ENCODE measurements at places on chromosomes 7 and 10. TPM values are rescaled to one million over a fixed set of nuclear protein-coding genes. Genes with fewer than 3 reads are reported as not detected.

GRCh38 chr10:48594371-48594770, 10.5 kb downstream of the ARHGAP22 start:
- no peak for DNase-seq

CALML3 gene
- not detected for total RNA-seq

PON1 gene
- total RNA-seq: not detected

HTR5A gene
- not detected for total RNA-seq

ATG9B gene
- total RNA-seq: 7.1 TPM

CALHM3 gene
- total RNA-seq: not detected

GRCh38 chr10:84587789-84588188, 259.4 kb downstream of the CCSER2 start:
- DNase-seq: no peak

NCF1 gene
- total RNA-seq: 0.18 TPM

GRCh38 chr7:104228442-104228841, 20.6 kb upstream of the ORC5 start:
- DNase-seq: no peak

DNA sequence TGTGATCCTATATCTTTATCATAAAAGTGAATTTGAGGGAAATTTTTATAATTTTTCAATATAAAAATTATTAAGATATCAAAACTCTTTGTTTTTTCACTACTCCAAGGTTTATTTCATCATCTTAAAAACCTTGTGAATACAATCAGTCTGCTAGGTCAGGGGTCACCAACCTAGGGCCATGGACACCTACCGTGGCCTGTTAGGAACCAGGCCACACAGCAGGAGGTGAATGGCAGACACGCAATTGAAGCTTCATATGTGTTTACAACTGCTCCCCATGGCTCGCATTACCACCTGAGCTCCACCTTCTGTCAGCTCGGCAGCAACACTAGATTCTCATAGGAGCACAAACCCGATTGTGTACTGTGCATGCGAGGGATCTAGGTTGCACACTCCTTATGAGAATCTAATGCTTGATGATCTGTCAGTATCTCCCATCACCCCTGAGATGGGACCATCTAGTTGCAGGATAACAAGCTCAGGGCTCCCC, 271.2 kb upstream of the C7orf33 start:
- no peak for DNase-seq

DNA sequence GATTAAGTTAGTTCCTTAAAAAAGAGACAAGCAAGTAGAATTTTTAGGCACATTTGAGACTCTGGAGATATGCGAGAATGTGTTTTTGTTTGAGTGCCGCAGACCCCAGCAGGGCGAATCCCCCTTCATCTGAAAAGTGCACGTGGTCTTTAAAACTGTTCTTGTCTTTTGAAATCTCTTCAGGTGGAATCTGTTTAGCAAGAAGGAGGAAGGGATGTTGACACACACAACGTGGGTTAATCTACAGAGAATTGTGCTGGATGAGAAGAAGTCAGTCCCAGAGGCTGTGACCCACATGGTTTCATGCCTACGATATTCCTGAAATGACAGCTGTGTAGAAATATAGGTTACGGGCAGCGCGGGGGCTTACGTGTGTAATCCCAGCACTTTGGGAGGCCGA, 27.1 kb upstream of the ZFAND2A start:
- DNase-seq: no peak

DNA sequence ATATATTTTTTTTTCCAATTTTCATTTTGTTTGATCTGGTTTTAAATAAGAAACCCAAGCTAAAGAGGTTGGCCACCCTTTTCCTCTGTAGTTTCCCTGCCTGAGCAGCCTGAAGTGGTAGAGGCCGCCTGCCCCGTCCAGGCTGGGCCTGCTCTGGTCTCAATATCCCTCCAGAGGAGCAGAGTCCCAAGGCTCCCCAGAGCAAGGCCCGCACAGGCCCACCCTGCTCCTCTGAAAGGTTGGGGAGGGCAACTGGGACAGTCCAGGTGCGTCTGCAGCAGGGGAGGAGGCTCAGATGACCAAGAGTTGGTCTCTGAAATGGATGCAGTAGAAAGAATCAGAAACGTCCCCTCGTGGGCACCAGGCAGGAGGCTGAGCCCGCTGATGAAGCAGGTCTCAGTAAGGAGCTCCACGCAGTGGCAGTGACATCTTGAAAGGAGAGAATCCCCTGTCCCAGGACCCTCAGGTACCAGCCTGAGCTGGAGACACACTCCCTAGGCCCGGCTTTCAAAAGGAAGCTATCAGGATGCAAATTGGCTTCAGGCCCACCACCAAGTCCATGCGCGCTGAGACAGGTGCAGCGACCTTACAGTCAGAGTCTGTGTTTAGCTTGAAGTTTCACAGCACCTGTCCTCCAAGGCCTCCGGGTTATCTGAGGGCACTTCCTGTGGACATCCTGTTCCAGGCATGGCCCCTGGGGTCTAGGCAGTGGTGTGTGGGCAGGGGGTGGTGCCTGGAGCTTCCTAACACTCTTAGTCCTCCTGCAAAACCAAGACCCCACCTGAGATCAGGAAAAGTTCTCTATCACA, 37.7 kb downstream of the EN2 start:
- DNase-seq: no peak

GRCh38 chr7:27532314-27532713, 130.4 kb downstream of the HIBADH start:
- DNase-seq: peak; percentile 49

GRCh38 chr7:129841465-129841864, 111.3 kb downstream of the UBE2H start:
- no peak for DNase-seq

GRCh38 chr10:110615057-110615747, 28.9 kb upstream of the RBM20 start:
- no peak for DNase-seq

- DNase-seq: no peak
Observed at GRCh38 chr7:122337011-122337410, 32.5 kb upstream of the FEZF1 start.

DNA sequence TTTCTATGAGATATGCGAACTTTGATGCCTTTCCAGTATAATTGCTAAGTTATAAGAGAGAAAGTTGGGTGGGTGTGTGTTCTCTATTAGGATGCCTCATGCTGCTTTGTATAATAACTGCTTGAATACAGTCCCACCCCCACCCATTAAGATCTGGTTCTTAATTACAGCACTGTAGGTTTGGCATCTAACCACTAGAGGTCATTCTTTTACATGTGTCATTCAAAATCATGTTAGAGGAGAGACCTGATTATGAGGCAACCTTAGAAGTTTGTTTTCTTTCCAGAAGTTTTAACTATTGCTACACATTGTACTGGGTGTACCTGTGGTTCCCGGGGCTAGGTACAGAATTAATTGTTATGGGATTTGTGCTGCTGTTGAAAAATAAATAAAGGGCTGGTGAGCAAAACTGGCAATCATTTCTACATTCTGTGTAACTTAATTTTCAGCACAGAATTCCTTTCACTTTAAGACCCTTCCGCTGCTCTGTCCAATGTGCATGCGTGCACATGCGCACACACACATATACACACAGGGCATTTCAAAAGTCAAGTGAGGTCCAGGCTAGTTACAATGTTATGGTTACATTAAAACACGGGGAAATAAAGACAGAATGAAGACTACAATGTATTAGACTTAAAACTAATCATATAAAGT, 1156.3 kb downstream of the SORCS3 start:
- peak; percentile 51 for DNase-seq

GNAT3 gene
- total RNA-seq: not detected

OR2A1 gene
- total RNA-seq: not detected

GRCh38 chr7:712381-713138, 13.9 kb upstream of the DNAAF5 start:
- no peak for DNase-seq

LRRD1 gene
- total RNA-seq: 0.51 TPM

CPXM2 gene
- 1.2 TPM for total RNA-seq

TMEM196 gene
- not detected for total RNA-seq

STAG3 gene
- 1.6 TPM for total RNA-seq

SPDYE2B gene
- not detected for total RNA-seq

DNA sequence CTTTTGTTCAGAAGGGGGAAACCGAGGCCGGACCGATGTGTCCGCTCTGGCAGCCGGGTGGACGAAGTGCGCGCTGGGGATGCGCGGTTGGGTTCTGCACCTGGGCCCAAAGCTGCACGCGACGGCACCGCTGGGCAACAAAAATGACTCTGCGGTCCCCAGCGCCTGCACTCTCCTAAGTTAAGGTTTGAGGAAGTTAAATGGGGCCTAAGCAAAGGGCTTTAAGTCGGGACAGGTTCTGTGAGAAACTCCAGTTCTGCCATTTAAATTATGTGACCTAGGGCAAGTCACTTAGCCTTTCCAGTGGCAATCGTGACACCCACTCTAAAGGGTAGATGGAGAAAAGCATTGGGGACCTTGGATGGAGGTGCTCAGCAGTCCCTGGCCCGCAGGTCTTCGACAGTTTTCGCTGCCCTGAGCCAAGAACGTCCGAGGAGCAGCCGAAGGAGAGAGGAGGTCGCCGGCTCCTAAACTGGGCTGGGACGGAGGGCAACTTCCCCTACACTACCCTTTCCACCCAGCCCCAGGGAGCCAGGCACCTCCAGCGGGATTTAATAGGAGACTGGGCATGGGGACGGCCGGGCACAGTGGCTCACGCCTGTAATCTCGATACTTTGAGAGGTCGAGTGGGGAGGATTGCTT, 534 bp upstream of the ACBD5 start:
- DNase-seq: peak; percentile 17

DNA sequence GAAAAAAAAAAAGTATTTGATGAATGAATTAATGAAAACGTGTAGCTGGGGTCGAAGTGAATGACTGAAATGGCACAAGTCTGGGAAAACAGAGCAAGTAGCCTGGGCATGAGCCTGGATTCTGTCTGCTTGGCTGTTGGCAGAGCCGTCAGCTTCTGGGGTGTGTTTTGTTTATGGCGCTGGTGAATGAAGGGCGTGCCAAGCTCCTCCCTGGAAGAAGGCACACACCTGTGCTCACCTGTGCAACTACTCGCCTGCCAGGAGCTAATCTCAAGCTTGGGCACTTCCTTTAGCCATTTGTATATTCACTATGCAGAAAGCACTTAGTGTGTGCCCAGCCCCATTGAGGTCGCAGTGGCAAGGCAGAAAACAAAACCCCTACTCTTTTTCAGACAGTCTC, 74.1 kb downstream of the GTF2IRD1 start:
- no peak for DNase-seq

GRCh38 chr7:143492799-143493739, 15.4 kb downstream of the TAS2R41 start:
- peak; percentile 25 for DNase-seq

DNA sequence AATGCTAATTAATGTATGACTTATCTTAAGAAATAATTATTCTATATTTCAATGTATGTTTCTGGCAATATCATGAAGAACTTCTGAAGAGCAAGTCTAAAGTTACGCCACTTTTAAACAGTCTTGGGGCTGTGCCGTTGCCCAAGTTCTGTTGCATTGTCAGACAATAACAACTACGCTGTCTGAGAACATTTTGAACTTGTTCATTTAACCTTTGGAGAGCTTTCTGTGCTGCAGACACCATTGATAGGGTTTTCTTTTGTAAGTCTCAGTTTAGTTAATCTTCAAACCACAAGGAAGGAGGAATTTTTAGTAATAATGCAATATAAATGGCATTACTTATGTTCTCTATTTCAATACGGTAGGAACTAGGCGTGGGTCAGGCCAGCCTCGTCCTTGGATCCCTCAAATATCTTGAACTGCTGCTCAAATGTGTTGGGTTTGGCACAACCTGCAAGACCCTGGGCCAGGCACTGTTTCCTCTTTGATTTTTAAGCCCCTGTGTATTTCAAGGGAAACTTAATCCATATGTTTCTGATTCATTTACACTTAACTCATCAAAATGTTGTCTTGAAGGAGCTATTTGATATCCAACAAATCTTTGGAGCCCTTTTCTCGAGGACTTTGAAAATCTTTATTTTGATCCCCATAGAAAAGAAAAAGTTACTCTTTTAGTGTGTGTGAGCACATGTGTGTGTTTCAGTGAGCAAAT, 215.5 kb downstream of the INHBA start:
- DNase-seq: no peak

- no peak for DNase-seq
Observed at GRCh38 chr7:45180084-45180986, 22.7 kb downstream of the RAMP3 start.

PROSER2 gene
- total RNA-seq: 17.3 TPM

DNA sequence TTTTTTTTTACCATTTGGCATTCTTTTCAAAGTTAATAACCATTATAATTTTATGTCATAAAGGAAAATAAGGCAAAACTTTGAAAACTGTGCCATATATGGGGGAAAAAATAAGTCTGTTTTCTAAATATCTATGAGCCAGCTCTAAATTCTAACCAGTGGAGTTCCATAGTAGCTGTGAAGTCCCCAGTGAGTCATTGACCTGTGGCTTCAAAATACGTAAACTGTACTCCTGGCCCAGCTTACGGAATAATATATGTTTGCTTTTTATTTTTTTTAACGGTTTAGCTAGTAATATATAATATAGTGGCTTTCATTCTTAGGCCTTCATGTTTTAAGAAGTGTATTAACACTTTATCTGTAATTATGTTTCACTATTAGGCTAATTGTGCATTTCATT, 20.5 kb downstream of the ZRANB1 start:
- no peak for DNase-seq

DNA sequence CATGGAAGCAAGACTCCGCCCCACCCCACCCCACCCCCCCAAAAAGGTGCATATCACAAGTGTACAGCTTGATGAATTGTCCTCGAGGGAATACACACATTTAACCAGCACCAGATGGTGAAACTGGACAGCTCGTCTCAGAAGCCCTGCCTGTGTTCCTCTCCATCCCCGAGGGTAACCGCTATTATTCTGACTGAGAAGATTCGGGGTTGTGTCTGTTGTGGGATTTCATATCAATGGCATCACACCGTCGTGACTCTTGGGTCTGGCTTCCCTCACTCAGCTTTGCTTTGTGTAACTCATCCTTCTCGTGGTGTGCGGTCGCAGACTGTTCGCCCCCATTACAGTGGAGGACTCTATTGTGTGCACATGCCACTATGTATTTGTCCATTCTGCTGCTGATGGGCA, 18.9 kb downstream of the PODXL start:
- DNase-seq: no peak

DNA sequence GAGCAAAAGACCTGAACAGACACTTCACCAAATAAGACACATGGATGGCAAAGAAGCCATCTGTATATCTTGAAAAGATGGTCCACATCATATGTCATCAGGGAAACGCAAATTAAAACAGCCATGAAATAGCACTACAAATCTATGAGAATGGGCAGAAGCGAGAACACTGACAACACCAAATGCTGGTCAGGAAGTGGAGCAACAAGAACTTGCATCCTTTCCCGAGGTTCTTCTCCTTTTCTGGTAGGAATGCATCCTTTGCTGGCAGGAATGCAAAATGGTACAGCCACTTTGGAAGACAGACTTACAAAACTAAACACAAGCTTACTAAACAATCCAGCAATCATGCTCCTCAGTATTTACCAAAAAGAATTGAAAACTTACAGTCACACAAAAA, 60.0 kb downstream of the PIK3AP1 start:
- no peak for DNase-seq

DNA sequence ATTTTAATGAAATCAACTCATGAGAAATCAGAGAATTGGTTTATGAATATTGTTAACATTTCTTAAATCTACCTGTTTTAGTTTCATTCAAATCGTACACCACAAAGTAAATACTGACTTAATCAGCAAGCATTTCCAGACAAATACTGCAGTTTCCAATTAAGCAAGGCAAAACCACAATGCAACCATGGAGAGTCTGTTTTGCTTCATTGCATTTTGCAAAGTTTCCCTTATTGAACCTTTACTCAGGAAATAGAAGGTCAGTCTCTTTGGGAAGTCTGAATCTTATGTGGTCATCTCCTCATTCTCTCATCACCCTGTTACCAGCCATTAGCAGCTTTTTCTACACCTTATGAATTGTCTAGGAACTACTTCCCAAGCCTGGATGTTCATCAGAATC, 400.5 kb downstream of the IPMK start:
- DNase-seq: no peak

Data from cardiac muscle cell (in vitro differentiated cells and primary cell).